ENCODE measurements at places on chromosomes 11 and 22.

GRCh38 chr11:93054881-93055280 lies 85.4 kb downstream of the MTNR1B start:
- DNase-seq: peak; percentile 96

GRCh38 chr11:35274909-35275785 lies 136.2 kb downstream of the CD44 start:
- no peak for DNase-seq

- DNase-seq: no peak
Observed at GRCh38 chr11:128351168-128351567, 236.2 kb downstream of the ETS1 start.

DNA sequence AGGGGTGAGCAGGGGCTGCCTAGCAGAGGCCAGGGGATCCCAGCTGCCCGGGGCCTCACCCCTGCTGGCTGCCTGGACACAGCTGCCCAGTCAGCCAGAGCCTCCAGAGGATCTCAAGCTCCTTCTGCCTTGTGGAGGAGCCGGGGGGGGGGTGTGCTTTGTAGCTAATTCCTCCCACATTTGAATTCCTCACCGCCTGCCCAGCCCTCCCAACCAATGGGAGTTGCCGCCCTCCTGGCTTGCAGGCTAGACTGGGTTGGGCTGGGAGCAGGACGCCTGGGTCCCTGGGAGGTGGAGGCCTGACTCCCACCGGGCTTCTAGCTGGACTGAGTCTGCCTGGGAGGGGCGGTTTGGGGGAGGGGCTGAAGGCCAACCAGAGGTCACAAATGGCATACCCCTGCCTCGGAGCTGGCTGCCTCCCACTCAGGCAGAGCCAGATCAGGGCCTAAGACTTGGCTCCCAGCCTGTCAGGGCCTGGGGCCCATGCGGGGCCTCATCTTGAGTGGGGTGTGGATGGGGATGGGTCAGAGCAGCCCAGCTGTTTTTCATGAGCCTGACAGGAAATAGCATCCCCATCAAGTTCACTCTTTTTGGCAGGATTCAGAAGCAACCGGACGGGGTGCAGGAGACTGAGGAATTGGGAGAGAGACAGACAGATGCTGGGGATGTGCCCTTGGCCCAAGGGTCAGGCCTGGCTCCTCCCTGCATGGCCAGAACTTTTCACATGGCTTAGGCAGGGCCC lies 29.2 kb upstream of the PDE2A start:
- DNase-seq: no peak

GRCh38 chr22:22789233-22789921 lies 98.2 kb upstream of the IGLL5 start:
- no peak for DNase-seq

DNA sequence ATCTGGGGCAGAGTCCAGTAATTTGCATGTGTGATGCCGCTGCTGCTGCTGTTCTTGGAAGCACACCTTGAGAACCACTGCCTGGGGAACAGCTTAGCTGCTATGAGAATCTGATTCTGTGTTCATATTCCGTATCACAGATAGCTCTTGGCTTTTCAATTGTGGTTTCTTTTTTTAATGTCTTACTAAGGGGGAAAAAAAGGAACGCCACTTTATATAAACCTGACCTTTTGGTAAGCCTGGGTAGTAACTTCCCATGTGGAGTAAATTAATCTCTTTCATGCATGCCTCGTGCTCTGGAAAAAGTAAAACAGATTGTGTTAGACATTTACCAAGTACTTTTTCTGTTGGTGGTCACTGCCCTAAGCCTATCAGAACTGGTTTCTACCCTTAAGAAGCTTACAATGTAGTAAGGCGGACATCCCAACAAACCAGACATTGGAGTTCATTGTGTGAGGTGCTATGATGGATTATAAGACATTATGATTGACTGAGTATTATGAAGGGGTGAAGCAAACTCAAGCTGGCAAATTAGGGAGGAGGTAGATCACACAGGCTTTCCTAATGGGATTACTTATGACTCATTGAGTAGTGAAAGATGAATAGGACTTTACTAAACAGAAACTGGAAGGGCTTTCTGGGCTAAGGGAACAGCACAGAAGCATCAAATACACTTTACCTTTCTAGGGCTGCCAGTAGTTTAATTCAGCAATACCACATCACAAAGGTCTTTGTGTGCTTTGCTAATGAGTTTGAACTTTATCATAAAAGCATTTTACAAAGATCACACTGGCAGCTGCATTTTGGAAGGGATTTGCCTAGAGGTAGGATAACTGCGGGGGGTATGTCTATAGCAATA lies 64.7 kb downstream of the MAML2 start:
- no peak for DNase-seq

DNA sequence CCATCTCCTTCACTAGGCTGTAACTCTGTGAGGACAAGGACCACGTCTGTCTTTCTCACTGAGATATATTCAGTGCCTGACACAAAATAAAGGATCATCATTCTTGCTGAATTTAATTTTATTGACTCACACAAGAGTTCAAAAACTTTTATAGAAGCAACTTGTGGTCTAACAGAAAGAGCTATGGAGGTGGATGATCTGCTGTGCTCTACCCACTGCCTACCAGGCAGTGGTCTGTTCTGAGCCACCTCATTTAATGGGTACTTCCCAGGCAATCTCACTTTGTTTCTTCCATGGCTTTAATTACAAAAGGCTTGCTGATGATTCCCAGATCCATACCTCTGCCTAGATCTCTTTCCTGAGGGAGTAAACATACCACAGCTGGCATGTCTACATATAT lies 4.7 kb downstream of the BTBD18 start:
- no peak for DNase-seq

GRCh38 chr22:50080077-50080465 lies 5.2 kb downstream of the MLC1 start:
- no peak for DNase-seq

DNA sequence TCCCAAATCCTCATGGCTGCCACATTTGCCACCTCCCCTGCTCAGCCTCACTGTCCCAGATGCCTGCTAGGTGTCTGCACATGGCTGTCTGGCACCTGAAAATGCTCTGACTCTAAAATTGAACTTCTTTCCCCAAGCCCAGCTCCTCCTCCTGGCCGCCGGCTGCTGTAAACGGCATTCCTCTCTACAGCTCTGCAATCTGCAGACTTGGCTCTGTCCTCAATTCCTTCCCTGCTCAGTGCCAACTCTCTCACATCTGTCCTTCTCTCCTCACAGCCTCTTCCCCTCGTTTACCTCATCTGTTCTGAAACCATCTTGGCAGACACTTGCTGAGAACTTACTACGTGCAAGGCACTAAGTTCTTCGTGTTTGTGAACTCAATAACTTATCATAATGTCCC lies 169.4 kb upstream of the SYT13 start:
- DNase-seq: no peak

DNA sequence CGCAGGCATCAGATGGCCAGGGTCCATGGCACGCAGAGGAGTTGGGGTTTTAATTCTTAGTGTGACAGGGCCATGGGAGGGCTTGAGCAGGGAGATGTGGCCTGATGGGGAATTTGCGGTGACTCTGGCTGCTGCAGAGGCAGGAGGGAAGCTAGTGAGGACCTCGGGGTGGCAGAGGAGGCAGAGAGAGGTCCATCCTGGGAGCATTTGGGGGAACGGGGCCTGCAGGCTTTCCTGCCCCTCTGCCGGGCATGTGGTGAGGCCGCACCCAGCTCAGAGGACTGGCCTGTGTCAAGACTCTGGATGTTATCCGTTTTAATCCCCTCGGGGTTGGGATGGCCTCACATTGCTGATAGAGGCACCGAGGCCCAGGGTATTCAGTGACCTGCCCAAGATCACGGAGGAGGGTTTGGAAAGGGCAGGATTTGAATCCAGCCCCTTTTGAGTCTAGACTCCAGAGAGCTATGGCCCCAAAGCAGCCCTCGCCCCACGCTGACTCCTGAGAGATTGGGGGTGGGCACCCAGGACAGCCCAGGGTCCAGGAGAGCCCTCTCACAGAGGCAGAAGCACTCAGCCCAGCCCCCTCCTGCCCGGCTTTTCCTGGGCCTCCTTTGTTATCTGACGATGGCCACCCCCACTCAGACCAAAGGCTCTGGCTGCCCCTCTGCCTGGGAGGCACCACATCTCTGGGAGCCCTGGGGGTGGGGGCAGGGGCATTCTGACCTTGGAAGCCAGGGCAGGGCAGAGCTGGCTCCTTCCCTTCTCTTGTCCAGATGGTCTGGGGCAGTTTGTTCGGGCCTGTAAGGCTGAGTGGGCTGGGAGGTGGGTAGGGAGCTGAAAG lies 13.9 kb downstream of the MGAT3 start:
- no peak for DNase-seq

DNA sequence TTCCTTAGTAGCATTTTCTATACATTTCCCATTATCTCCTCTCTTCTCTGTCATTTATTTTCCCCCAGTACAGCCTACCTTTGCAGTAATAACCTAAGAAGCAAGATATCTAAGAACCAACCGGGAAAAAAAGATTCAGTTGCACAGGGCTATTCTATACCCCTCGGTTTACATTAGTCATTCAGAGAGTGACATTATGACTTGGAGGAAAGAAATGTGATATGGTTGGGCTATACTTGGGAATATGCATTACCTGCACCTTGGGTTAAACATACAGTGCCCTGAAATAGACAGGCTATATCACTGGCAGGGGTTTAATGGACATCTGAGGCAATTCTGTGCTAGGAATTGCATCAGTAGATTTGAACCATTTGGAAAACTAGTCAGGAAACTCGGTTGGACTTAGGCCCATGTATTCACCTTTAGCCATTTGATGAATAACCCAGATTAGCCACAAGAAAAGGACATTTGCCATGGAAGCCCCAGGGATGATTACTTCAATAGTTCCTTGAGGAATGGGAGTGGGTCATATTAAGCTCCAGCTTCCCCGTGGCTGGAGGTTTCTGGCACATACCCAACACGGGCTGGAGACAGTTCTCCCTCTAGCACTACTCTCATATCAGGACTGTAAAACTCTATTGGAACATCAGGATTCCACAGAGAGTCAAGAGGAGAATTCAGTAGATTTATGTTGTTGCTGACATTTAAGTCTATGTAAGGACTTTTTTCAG lies 973.2 kb downstream of the NTM start:
- no peak for DNase-seq

GRCh38 chr22:26779108-26779507 lies 121.7 kb downstream of the MIAT start:
- DNase-seq: no peak

DNA sequence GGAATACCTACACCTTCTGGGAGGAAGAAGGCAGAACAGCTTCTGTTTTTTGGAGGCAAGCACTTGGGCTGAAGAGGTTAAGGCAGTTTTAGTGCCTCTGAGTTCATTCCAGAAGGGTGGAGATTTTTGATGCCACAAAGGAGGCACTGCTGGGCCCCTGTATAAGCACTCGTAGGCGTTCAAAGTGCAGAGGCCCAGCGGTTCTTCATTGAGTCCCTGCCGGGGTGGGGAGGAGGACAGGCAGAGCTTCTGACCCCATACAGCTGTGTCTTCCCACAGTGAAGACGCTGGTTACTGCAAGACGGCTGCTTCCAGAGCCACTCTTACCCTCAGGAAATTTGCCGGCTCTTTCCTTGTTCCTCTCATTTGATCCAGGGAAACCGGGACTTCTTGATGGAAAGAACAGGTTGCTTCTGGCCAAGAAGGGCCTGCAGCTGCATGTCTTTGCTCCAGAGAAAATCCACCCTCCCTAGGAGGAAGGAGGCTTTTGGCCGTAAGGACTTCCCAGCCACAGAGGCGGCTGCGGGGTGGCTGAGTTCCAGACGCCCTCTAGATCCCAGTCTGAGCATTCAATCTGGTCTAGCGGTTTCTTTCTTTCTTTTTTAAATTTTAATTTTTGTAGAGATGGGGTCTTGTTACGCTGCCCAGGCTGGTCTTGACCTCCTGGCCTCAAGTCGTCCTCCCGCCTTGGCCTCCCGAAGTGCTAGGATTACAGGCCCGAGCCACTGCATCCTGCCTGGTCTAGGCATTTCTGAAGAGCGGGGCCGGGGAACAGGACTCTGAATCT lies 9.4 kb downstream of the ADAMTS15 start:
- no peak for DNase-seq

DNA sequence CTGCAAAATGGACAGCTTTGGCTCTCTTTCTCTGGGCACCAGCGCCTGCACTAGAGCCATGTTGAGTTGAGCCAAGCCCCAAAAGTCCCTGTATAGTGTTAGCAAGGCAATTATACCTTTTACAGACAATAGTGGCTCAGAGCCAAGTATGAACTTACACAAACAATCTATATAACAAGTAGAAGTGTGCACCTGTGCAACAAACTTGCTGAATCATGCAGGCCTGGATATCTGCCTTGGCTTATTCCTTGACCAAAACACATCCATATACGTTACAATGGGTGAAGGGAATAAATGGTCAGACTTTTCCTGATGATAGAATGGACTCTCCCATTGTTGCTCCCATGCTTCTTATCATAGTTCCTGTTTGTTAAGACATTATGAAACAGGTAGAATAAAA lies 3.8 kb upstream of the OR52I2 start:
- DNase-seq: no peak

- no peak for DNase-seq
Observed at GRCh38 chr11:111353776-111354600, 25.1 kb downstream of the POU2AF1 start.

- DNase-seq: no peak
Observed at GRCh38 chr11:118321386-118322082, 17.0 kb downstream of the CD3E start.

GRCh38 chr11:843818-844692 lies 1.4 kb downstream of the TSPAN4 start:
- DNase-seq: peak; percentile 94

DNA sequence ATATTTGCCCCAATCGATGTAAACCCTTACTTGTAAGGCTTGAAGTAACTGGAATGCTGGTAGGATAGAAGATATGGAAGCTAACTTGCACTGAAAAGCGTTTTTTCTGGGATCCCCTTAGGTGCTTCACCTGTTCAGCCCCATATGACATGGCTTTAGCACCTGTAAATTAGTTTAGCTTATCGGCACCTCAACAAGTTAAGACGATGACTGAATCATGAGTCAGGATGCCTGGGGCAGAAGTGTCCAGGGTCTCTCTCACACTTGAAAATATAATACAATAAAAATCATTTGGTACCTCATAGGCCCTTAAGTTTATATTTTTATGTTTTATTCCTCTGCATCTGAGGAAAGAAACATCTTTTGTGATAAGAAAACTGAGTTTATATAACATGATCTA lies 409.2 kb upstream of the LRRC4C start:
- DNase-seq: no peak

DNA sequence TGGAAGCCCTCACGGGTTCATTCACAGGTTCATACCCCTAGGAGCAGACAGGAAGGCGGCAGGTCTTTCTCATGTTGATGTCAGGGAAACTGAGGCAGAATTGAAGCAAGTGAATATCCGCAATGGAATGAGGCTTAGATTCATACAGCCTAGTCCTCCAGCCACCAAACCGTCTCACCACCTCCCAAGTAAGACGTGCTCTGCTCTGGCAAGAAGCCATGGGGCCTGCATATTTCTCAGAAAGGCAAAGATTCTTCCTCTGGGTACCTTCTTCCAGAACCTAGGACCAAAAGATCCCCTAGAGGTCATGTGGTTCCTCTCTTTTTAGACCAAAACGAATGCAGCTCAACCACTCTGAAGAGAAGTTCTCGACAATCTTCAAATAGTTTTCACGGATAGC lies 1.7 kb downstream of the AP1B1 start:
- DNase-seq: no peak

- no peak for DNase-seq
Observed at GRCh38 chr11:72227316-72228228, 3.0 kb downstream of the INPPL1 start.
